Activated CD4-positive, alpha-beta T cell treated with anti-CD3 and anti-CD28 coated beads, Interleukin-2, amount 10 ng/mL, durations not matched to agents 24 days and 14 days (primary cell): ENCODE measurements at places on chromosomes 1 and 21.

DNA sequence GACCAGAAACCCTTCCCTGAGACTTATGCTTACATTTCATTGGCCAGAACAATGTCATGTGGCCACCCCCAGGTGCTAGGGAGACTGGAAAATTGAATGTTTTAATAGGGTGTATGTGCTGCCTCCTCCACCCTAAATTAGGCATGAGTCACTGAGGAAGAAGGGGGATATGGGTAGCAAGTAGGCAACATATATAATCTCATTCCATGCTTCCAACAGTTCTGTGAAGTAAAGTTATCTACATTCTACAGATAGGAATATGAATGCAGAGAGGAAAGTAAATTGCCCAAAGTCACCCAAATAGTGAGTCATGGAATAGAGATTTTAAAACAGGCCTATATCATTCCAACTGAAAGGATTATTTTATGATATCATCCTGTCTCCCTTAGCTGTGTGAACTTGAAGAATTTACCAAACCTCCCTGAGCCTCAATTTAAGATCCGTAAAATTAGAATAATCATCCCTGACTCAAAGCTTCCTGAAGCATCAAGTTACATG, 168.6 kb upstream of the FGGY start:
- no peak for DNase-seq

DNA sequence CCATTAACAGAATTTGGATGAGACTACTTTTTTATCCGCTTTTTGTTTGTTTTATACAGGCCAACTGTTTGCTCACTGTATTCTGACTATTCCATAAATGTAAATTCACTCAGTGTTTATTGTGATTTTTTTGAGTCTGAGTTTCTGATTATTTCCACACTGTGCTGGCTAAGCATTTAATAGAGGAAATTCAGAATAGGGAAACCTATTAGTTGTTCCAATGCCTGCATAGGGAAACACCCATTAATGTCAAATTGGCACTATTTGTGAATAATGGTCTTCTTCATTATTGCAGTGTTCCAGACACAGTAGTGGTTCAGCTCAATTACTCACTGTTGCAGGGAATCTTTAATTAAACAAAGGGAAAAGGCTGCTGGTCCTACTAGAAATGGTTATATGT, 174.7 kb upstream of the SGIP1 start:
- DNase-seq: no peak

DNA sequence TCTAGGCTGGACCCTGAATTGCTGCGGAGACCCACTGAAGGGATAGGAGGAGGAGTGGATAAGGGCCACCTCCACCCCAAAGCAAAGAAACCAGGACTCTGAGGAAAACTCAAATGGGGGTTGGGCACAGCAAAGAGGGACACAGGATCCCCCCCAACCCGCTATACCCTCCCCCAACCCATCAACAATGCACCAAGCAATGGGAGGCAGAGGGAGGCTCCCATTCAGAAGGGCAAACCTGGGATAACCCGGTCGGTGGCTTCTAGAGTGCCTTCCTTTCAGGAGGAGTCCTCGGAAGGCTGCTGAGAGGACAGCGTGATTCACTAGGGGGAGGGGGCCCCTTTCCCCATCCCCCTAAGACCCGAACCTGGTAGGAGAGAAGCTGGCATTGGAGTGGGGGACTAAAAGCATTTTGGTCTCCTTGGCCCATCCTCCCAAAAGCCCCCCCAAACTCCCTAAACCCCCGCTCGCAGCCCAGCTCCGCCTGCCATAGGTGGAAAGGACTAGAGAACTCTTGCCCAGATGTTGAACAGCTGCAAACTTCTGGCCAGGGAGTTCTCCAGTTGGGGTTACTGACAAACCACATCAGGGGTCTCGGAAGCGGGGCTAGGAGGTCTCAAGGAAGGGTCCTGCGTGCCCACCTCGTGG, 1.3 kb downstream of the MEF2D start:
- DNase-seq: no peak

DNA sequence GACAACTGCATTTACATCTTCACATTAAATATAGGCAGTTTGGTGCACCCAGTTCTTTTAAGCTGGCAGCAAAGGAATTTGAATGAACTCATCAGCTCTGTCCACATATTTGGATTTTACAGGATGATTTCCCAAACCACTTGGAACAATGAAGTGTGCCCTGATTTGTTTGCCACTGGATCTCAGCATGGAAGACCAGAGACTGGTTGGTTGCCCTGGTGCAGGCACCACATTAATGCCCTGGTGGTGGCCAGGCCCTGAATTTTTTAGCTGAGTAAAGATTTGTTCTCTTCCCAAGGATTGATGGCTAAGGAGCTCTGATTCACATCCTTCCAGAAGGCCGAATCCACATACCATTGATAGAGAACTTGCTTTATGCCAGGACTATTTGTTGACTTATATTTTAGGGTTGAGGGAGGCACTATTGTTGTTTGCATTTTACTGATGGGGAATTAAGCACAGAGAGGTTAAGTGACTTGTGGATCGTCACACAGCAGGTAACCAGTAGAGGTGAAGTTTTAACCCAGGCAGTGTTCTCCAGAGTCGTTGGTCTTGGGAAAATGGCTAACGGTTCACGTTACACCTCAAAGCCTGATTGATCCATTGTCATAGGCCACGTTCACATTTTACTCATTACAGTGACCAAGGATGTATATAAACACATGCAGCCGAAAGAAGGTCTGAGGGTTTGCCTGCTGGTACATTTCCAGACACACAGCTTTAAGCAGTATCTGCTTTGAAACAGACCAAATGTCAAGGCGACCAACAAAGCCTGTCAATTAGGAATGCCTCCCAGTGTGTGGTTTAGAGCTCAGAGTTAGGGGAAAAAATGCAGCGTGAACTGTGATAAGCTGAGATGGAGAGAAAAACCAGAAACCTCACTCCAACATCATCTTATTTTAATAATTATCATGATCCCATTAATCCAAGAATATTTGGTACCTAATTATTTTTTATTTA, 50.7 kb downstream of the KAZN start:
- no peak for DNase-seq

- no peak for DNase-seq
Observed at GRCh38 chr1:105684714-105685113, 1371.8 kb upstream of the PRMT6 start.

GRCh38 chr1:156086256-156086662, 4.0 kb upstream of the MEX3A start:
- no peak for DNase-seq

GRCh38 chr1:245469734-245470133, 314.9 kb downstream of the KIF26B start:
- no peak for DNase-seq

DNA sequence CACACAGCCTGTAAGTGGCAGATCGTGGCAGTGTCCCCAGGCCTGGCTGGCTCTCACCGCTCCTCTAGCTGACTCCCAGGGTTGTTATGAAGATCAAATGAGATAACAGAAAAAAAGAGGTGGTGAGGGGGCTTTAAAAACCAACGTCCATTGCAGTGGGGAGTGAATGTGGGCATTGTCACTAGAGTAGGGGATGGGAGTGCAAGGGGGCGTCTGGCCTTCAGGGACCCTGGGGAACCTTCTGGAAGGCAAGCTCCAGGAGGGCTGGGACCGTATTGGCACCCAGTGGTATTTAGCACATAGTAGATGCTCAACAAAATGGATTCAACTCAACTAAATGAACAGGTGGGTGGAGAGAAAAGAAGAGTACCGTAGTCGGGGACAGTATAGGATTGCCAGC, 3.4 kb downstream of the PLA2G2D start:
- no peak for DNase-seq

- DNase-seq: no peak
Observed at GRCh38 chr1:241696172-241696814, 44.2 kb downstream of the WDR64 start.

- no peak for DNase-seq
Observed at GRCh38 chr21:45304476-45304830, 16.8 kb upstream of the POFUT2 start.

DNA sequence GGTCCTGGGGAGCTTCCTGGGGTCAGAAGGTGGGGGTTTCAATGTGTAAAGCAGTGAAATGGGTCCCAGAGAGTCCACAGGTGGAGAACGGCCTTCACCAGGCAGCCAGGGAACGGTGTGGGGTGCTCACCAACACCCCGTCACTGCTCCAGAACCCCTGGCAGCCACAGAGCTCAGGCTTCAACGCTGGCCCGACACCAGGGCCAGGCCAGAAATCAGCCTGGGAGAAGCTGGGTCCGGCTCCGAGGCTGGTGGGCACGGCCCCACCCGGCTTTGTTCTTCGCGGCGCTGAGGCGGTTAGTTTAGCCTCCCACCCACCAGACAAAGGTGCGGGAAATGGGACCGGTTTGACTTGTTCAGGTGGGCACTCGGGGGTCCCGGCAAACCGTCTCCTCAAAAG, 24.8 kb upstream of the C1orf159 start:
- no peak for DNase-seq

DNA sequence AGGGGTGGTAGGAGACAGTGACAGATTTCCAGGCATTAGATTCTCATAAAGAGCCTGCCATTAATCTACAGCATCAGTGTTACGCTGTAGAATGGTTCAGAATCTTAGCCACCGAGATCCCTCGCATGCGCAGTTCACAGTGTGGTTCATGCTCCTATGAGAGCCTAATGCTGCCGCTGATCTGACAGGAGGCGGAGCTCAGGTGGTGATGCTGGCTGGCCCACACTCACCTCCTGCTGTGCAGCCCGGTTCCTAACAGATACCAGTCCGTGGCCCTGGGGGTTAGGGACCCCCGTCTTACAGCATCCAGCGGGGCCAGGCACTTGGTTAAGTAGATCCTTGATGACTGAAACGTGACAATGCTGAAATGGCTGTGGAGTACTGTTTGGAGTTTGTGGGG, 163.6 kb upstream of the C1orf21 start:
- no peak for DNase-seq

DNA sequence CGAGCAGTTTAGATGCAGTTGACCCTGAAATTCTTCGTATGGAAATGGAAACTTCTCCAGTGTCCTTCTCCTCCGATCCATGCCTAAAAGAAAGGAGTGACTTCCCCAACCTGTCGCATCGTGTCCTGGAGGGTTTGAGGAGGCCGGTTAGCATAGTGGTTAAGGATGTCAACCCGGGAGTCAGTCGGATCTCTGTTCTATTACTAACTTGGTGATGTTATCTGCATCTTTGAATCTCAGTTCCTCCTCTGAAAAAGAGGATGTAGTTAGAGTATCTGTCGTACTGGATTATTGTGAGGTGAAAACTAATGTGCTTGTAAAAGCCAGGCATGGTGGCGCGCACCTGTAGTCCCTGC, 684 bp downstream of the ZBTB8B start:
- DNase-seq: no peak

DNA sequence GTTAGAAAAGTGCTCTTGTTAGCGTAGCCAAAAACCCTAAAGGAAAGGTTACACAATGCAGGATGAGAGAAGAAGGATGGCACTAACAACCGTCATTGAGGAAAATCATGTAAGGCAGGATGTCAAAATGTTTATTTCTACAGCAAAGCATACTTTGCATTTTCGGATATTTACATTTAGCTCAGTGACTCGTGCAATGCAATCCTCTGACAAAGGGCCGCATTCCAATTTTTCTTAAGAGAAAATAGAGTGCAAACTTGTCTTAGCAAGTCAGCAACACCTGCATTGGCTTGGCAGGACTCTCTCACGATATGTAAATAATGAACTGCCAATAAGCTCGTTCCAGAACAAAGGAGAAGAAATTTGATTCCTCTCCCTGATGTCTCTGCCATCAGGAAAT, 33.3 kb downstream of the TIAM1 start:
- DNase-seq: no peak

GRCh38 chr1:238318294-238319110, 427.8 kb upstream of the ZP4 start:
- no peak for DNase-seq

DNA sequence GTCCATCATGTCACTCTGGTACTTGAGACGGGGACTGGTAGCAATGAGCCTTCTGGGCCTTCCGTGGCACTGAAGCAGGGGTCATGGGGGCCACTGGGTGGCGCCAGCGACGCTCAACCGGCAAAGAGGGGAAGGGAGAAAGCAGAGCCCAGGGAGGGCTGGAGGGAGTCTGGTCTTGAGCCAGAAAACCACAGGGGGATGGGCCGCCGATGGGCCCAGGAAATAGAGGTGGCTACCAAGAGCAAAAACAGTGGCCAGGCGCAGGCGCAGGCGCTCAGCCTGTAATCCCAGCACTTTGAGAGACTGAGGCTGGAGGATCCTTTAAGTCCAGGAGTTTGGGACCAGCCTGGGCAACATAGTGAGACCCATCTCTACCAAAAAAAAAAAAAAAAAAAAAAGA, 21.8 kb downstream of the EXOC8 start:
- peak; percentile 84 for DNase-seq

DNA sequence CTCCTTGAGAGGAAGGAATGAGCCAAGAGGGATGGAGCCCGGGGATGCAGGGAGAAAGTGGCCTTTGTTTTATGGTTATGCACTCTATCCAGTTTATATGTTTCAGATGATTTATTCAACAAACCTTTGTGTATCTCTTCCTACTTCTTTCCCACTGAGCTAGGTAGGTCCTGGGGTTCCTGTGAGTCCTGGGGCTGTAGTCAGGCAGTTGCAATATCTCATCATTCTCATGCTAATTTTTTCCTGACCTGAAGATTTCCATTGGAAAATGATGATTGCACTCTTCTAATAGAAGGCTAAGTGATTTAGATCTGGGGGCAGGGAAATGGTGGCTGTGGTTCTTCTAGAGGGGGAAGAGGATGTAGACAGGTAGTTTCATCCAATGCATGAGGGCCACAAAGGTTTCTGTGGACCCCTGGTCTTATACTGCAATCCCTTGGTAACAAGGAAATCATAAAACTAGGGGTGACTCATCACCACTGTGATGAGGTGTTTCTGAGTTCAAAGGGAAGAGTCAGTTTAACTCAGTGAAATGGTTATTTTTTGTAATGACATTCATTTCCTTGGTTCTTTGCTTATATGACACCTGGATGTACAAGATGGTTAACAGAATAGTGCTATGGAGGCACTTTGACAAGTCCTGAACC, 20.2 kb downstream of the B3GALT5 start:
- DNase-seq: no peak
